ENCODE measurements at places on chromosomes 6 and 20.

DNA sequence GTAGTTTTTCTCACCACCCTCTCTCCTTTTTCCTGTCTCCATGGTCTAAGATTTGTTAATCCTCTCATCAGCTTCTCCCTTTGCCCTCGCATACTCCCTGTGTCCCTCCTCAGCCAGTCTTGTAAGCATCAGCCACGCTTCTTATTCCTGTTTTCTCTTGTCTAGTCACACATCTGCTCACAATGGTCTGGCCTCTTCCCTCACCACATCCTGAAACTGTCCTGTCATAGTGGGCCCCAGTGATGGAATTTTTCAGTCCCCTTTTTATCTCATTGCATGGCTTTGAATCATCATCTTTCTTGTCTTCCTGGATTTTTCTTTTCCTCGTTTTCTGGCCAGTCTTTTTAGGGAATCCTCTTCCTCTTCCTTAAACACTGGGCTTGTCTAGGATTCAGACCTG lies 57.2 kb downstream of the GFRA4 start:
- no peak for DNase-seq

GRCh38 chr6:18118330-18118729 lies 4.1 kb downstream of the NHLRC1 start:
- no peak for DNase-seq

DNA sequence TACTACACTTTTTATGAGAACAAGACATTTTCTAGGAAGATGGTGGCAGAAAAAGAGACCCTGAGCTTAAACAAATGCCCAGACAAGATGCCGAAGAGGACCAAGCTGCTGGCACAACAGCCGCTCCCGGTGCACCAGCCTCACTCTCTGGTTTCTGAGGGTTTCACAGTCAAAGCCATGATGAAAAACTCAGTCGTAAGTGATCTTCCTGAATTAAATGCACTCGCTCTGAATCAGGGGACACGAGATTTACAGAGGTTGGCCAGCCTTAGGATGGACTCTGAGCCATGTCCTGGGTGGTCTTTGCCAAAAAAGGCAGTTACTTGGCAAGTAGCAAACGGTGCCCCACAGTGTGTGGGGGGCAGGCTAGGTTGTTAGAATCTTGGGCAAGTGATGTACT lies 423 bp downstream of the PACRG start:
- DNase-seq = no peak

DNA sequence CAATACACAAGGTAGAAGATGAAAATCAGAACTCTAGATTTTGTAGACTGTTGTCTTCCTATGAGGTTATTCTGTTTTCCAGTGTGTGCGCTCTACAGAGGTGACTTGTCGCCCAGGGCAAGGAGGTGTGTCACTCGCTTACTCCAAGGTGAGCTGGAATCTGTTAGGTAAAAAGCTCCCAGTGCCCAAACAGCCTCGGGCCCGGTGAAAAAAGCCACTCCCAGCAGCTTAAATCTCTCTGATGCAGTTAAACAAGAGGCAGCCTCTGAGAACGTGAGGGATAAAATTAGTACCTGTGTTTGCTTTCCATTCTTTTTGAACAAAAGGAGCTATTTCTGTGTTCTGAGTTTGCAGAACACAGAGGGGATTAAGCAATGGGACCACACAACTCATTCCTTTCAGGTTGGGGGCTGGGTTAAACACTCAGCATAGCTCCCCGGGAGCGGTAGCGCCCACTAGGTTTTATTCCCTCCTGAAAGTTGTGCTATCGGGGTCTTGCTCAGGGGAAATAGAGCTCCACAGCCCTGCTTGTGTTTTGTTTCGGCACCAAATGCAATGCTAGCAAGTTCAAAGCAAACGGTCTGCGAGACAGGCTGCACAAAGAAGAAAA lies 181.2 kb downstream of the FOXA2 start:
- no peak for DNase-seq

- no peak for DNase-seq
Observed at GRCh38 chr20:57620274-57620990, at the start of gene ZBP1. Gene ZBP1 (minus strand): TSS chr20:57620426. CDS start chr20:57620295, 131 bp downstream.

DNA sequence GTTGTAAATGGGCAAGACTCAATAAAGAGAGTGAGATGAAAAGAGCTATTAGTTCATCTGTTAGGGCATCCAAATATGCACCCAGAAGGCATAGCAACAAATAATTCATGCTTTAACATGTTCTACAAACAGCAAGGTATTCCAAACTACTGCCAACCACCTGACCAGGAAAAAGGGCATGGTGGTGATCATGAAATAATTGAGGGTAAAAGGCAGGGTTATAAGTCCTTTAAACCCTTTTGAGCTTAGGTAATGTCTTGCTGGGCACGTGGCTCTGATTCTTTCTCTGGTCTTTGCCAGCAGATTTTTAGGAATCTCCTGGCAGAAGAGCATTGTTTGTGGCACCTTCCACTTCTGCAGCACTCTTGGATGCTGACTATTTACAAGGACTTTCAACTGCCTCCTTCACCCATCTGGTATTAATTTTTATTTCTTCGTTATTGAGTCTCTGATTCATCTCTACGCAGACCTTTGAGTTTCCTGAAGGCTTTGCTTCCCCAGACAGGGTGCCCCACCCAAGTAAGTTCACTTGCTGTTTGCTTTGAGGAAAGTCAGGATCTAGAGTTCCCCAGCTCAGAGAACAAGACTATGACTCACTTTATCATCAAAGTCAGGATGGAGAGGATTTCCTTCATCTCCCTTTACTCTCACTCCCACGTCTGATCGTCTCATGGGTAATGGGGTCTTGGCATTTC lies 83.4 kb upstream of the NEDD9 start:
- DNase-seq = no peak

DNA sequence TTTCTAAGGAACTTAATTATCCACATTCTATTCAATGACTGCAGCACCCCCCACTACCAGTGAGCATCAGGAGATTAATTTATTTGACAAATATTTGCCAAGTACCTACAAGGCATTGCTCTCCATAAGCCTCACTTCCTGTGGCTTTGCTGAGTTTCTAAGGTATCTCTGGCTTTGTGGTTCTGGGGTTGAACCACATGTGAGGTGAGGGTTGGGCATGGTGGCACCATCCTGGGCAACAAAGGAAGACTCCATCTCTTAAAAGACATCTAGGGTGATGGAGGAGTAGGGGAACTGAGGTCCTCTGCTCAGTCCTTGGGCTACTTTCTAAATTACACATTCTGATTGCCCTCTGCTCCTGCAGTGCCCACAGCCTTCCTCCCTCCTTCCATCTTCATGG lies 25.5 kb upstream of the WFDC2 start:
- DNase-seq = no peak

DNA sequence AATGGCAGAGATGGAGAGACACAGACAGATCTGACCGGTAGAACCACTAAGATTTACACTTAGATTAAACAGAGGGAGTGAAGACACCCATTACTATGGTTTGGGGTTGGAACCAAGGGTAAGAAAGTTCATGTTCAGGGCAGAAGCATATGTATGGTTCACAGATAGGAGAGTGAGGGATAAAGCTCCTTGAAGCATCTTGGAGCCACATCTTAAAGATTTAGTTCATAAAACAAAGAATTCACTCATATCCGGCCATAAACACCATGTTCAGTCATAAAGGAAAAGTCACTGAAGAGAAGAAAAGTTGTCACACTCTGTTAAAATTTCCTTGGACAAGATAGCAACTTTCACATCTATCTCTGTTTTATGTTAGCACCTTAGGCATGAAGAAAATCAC lies 18.0 kb downstream of the STX7 start:
- DNase-seq = no peak
